CD4-positive, CD25-positive, alpha-beta regulatory T cell (primary cell): ENCODE measurements at places on chromosomes 6 and 20. TPM values are rescaled to one million over a fixed set of nuclear protein-coding genes. Genes with fewer than 3 reads are reported as not detected.

The OPN5 gene
- total RNA-seq, result not detected

The C4B gene
- total RNA-seq, result 3.6 TPM

The ECT2L gene
- total RNA-seq, result not detected

The RBPJL gene
- total RNA-seq, result not detected

The RNASET2 gene
- 213 TPM for total RNA-seq

The FLRT3 gene
- total RNA-seq, result not detected

The CPNE1 gene
- total RNA-seq, result 246 TPM

The GJA10 gene
- total RNA-seq, result not detected

The LCA5 gene
- total RNA-seq, result 0.30 TPM

The SRSF12 gene
- not detected for total RNA-seq

DNA sequence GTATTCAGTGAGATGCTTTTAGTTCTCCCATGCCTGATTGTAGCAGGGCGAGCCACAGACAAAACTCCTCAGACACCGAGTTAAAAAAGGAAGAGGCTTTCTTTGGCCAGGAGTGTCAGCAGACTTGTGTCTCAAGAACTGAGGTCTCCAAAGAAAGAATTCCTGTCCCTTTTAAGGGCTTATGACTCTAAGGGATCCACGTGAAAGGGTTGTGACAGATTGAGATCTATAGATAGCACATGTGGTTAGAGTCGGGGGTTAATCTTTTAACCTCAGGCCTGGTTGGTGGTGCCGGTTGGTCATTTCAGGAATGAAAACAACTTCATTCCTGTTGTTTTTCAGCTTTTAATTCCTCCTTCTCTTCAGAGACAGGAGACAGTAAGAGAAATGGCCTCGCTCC, 168.8 kb upstream of the GRIK2 start:
- DNase-seq, result no peak
- H3K4me1 ChIP-seq, result no peaks in the 10 kb centered on the region
- H3K27me3 ChIP-seq, result no peaks in the 10 kb centered on the region
- H3K4me3 ChIP-seq, result no peak overlapping the region
- H3K27ac ChIP-seq, result no peak overlapping the region

GRCh38 chr6:138092686-138093085, 14.5 kb downstream of the PERP start:
- peaks cover 10% of the 10 kb centered on the region for H3K36me3 ChIP-seq
- no peaks in the 10 kb centered on the region for H3K27me3 ChIP-seq
- no peak for DNase-seq
- no peak overlapping the region for H3K27ac ChIP-seq

- no peak for DNase-seq
- no peak overlapping the region for H3K4me3 ChIP-seq
- no peaks in the 10 kb centered on the region for H3K27me3 ChIP-seq
- peaks cover 11% of the 10 kb centered on the region for H3K4me1 ChIP-seq
- H3K36me3 ChIP-seq, result no peaks in the 10 kb centered on the region
- no peak overlapping the region for H3K27ac ChIP-seq
Measured at GRCh38 chr6:158938220-158938619, 61.8 kb downstream of the RSPH3 start.

DNA sequence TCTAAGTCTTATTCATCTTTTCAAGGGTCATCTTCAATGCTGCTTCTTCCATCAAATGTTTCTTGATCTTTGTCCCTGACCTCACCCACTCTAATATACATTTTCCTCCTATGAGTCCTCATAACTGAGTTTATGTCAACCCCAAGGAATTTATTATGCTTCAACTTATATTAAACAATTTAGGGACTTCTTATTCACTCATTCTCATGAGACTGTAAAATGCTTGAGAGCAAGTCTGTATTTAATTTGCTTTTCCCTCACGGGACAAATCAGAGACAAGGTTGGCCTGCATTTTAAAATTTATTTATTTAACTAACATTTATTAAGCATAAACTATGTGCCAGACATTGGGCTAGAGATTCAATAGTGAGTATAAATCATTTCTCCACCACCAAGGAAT, 312.0 kb upstream of the NT5E start:
- no peaks in the 10 kb centered on the region for H3K4me1 ChIP-seq
- DNase-seq, result no peak
- no peaks in the 10 kb centered on the region for H3K27me3 ChIP-seq
- H3K4me3 ChIP-seq, result no peak overlapping the region

GRCh38 chr6:44028789-44029310, 98.4 kb downstream of the MRPL14 start:
- H3K4me1 ChIP-seq, result no peaks in the 10 kb centered on the region
- H3K27me3 ChIP-seq, result no peaks in the 10 kb centered on the region
- no peak overlapping the region for H3K27ac ChIP-seq
- H3K36me3 ChIP-seq, result no peaks in the 10 kb centered on the region
- no peak overlapping the region for H3K4me3 ChIP-seq

- H3K27me3 ChIP-seq, result no peaks in the 10 kb centered on the region
- no peak overlapping the region for H3K27ac ChIP-seq
- H3K36me3 ChIP-seq, result no peaks in the 10 kb centered on the region
Measured at GRCh38 chr6:19380293-19380692, 456.9 kb upstream of the ID4 start.

DNA sequence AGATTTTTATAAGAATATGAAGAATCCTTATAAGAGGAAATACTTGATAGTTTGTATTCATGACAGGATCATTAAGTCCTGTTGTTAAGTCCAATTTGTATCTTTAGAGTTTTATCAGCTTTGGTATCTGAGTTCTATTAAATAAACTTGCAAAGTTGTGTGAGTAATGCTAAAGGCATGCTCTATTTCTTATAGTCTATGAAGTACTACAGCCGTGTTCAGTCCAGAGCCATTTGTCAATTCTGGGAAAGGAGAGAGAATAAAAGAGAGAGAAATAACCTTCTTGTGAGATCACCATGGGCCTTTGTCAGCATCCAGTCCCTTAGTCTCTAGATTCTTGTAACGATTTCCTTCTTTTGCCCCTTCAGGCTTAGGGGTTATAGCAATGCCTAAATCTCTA, 181.2 kb upstream of the POU3F2 start:
- no peaks in the 10 kb centered on the region for H3K36me3 ChIP-seq
- H3K4me3 ChIP-seq, result no peak overlapping the region
- no peak overlapping the region for H3K27ac ChIP-seq
- H3K4me1 ChIP-seq, result no peaks in the 10 kb centered on the region
- DNase-seq, result no peak
- H3K27me3 ChIP-seq, result no peaks in the 10 kb centered on the region

DNA sequence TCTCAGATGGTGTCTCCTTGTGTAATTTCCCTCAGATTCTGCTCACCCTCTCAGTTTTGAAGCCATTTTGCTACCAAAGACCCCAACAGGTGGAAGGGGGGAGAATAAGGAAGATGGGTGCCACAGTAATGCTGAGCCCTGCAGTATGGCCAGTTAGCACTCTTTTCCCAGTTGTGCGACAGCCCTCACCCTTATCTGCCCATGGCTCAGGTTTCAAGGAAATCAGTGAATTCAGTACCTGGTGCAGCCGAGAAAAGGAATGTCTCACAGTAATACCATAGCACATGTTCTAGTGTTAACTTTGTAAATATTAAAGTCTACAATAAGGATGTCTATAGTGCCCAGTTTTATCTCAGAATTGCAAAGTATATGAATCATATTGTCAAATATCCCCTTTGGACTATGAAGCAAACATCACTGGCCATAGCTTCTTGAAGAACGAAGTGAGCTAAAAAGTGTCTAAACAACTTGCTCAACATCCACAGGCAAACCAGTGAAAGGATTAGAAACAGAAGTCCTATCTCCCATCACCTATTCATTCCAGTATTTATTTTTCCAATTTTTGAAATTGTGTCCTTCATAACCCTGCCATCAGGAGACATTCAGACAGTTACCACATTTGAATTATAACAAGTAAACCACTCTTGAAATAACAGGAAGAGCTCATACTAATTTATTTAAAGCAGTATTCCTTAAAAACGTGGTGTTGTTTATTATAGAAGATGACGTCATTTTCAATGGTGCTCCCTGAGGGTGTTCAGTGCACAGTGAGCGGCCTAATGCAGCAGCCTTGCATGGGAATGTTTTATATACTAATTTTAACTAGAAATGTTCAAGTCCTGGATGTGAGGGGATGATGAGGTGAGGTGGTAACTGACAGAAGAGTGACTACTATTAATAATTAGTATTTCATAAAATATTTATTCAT, 366.2 kb downstream of the TFAP2A start:
- H3K4me1 ChIP-seq, result no peaks in the 10 kb centered on the region
- H3K27me3 ChIP-seq, result no peaks in the 10 kb centered on the region
- DNase-seq, result no peak
- H3K36me3 ChIP-seq, result no peaks in the 10 kb centered on the region

DNA sequence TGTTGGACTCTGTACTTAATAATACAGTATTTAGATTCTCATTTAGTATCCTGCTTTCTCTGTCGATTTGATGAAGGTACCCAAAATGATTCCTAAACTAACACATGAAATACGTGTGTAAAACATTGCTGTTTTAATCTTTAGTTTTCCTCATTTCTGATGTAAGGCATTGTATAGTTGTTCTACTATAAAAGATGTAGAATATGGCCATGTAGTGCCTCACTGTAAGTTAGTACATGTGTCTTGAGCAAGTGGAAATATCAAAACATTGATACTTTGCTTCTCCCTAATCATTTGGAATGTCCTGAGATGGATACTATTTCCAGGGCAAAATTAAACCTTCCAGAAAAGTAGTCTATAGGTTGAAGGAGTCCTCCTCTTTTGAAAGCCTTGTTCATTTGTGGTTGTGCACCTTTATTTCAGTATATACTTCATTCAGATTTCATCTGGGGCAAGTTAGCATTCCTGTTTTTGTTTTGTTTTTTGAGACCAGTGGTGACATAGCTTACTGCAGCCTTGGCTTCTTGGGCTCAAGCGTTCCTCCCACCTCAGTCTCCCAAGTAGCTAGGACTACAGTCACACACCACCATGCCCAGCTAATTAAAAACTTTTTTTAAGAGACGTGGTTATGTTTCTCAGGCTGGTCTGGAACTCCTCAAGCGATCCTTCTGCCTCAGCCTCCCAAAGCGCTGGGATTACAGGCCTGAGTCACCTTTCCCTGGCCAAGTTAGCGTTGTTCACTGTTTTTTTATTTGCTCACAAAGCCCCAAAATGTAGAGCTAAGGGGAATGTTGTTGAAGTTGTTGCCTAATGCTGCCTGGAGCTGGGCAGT, 11.6 kb downstream of the SRSF3 start:
- H3K4me1 ChIP-seq, result peaks cover 55% of the 10 kb centered on the region
- peaks cover 94% of the 10 kb centered on the region for H3K36me3 ChIP-seq
- no peaks in the 10 kb centered on the region for H3K27me3 ChIP-seq
- DNase-seq, result no peak

DNA sequence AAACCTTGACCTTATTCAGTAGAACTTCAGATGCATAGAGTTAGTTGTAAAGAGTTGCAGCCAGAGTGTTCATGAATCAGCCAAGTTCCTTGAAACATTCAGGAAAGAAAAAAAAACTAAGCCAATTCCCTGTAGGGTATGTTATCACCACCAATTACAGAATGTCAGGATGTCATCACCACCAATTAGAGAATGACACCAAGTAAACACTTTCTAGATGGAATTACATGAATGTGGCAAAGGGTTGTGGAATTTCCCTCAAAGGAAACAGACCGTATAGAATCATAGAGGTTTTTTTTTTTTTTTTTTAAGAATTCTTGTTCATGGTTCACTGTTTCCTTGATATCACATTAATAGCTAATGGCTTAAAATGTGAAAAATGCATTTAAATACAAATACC, 472.1 kb upstream of the RNF217 start:
- H3K36me3 ChIP-seq, result no peaks in the 10 kb centered on the region
- no peaks in the 10 kb centered on the region for H3K4me1 ChIP-seq
- no peak for DNase-seq
- H3K4me3 ChIP-seq, result no peak overlapping the region
- H3K27ac ChIP-seq, result no peak overlapping the region

GRCh38 chr6:84758486-84758885, 5.9 kb downstream of the TBX18 start:
- no peak overlapping the region for H3K4me3 ChIP-seq
- H3K27ac ChIP-seq, result no peak overlapping the region
- peaks cover 1% of the 10 kb centered on the region for H3K4me1 ChIP-seq

DNA sequence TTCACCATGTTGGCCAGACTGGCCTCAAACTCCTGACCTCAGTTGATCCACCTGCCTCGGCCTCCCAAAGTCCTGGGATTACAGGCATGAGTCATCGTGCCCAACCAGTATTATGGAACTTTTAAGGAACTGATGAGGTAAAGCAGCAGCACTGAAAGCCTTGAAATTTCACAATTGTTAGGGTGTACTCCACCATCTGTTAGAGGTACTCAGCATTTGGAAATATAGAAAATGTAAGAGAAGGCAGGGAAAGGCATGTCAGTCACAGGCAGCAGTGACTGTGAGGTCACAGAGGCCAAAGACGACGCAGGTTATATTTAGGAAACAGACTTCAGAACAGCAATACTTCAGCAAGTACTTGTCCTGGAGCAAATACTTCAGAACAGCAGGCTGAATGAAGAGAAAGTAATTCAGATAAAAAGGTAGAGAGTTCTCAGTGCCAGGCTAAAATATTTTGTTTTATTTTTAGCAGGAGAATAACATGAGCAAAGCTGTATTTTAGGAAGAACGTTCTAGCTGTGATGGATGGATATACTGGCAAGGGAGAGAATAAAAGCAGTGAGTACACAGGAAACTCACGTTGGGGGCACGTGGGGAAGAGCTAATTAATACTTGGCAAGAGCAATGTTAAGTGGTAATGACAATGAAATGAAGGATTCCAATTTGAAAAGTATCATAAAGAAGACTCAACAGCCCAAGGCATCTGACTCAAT, 67.2 kb downstream of the DTNBP1 start:
- no peaks in the 10 kb centered on the region for H3K36me3 ChIP-seq
- H3K27ac ChIP-seq, result no peak overlapping the region
- H3K27me3 ChIP-seq, result no peaks in the 10 kb centered on the region
- DNase-seq, result no peak

DNA sequence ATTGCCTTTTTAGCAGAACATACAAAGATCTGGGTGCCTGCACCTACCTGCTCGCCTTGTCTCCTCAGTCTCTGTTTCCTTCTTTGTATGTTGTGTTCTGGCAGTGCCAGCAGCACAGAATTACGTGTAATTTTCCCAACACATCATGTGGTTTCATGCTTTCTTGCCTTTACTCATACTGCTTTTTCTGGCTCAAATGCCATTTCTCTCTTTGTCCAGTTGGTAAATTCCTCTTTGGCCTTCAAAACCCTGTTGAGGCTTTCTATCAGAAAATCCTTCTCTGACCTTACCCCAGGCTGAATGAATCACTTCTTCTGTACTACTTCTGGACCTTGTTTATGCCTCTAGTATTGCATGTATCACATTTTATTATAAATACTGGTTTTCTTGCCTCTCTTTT, 31.8 kb downstream of the L3MBTL3 start:
- H3K4me3 ChIP-seq, result no peak overlapping the region
- H3K27ac ChIP-seq, result no peak overlapping the region
- no peaks in the 10 kb centered on the region for H3K4me1 ChIP-seq
- no peak for DNase-seq
- no peaks in the 10 kb centered on the region for H3K27me3 ChIP-seq
